ENCODE measurements at places on chromosomes 12 and 14. TPM values are rescaled to one million over a fixed set of nuclear protein-coding genes. Genes with fewer than 3 reads are reported as not detected.
A peak's percentile ranks its signal among the peaks of the same experiment; 100 is the strongest.

Gene KCNH5
- total RNA-seq, result under 0.01 TPM

DNA sequence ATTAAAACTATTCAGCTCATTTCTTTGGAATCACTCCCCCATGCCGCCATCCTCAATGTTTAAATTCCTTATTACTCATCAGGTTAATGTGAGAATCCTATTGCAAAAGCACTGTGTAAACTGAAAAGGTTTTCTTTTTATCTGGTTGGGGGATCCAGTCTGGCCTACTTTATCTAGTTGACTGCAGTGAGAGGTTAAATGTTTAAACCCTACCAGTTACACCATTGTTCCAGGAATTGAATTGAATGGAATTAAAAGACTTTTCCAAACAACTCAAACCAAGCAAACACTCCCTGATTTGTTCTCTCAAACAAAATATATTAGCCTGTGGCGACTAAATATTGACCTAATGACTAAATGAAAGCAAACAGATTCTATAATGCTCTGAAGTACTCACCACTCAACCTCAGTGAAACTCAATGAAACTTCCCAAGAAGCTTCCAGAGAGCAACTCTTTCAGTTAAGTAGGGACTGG, 100.5 kb downstream of the VEZT start:
- DNase-seq, result no peak

- peak; percentile 68 for DNase-seq
Measured at GRCh38 chr14:93959239-93960107, 16.9 kb downstream of the ASB2 start.

Gene KIF21A
- total RNA-seq, result 1.3 TPM

Gene RNU4-1
- total RNA-seq, result under 0.01 TPM

- DNase-seq, result peak; percentile 51
Measured at GRCh38 chr14:47207617-47208016, 467.8 kb downstream of the MDGA2 start.

- no peak for DNase-seq
Measured at GRCh38 chr14:29861996-29862395, 65.7 kb downstream of the PRKD1 start.

GRCh38 chr14:91729756-91730155, 2.1 kb downstream of the CATSPERB start:
- no peak for DNase-seq
